ENCODE measurements at places on chromosomes 13 and 19.

DNA sequence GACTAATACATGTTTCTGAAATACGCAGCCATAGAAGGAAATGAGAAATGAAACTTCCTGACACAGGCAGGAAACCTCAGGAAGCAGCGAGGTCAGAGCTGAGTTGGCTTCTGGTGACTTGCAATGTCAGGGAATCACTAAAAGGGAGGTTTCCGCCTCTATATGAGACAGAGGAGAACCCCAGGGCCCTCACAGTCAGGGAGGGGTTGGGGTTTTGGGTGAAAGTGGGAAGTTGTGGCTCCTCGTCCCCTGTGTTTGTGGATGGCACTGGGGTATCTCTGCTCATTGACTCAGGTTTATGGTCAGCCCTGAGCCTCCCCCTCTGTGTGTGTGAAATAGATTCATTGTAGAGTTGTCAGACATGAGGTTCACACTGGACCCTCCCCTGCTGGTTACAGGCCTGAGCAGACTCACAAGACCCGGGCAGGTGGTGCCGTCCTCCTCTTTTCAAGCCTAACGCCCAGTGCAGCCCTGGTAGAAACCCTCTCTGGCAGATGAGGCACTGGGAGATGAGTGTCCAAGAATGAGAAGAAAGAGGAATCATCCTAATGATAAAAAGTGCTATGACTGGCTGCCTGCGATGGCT is 5.5 kb upstream of the LILRA6 start:
- DNase-seq: peak; percentile 12

DNA sequence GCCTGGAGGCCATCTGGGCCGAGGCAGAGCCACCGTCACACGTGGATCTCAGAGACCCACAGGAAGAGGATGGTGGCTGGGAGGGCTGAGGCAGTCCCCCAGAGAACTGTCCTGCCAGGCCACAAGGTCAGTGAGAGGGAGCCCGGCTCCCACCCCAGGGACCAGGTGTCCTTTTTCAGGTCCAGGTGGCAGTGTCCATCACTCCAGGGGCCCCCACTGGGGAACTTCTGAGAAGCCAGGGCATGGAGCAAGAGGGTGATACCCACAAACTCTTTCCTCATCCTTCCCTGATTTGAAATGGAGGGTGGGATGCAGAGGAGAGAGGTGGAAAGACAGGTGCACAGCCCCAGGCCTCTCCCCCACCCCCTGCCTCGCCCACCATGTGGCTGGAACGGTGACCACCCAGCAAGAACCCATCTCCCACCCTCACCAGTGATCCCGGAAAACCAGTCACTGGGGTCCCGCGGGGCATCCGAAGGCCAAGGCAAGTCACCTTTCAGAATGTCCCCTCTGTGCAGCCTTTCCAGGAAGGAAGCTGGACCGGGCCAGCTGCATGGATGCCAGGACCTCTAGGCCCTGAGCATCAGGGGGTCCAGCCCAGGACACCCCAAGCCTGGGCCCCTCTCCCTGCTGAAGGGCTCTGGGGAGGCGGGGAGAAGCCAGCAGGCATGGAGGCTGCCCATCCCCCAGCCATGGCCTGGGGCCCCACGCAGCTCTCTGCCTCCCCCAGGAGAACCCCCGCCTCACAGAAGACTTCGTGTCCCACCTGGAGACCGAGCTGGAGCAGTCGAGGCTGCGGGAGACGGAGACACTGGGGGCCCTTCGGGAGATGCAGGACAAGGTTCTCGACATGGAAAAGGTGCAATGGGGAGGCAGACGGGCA is 14.1 kb downstream of the PRR36 start:
- DNase-seq: no peak

- DNase-seq: no peak
Measured at GRCh38 chr19:3398900-3399278, 32.5 kb downstream of the NFIC start.

DNA sequence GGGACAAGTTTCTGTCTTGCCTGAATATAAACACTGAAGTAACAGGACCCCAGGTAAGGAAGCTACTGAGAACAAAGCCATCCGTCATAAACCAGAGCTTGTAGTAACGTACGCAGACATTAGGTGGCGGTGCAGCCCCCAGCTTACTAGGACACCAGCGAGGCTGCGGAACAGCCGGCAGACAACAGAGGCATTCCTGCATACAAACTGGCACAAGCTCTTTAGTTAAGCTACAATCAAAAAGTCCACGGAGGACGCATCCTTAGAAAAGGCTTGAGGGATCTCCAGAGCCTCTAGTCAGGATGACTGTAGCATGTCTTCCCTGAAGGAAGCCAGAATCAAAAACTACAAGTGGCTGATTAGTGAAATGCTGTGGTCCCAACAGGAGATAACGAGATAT is 26.2 kb downstream of the ZNF160 start:
- no peak for DNase-seq
